Kidney (tissue), 22 donors: ENCODE measurements at places on chromosomes 12 and 14. TPM values are rescaled to one million over a fixed set of nuclear protein-coding genes. Genes with fewer than 3 reads are reported as not detected.

Gene CD163L1
- polyA plus RNA-seq = 8.5 TPM

Gene CPNE6
- polyA plus RNA-seq = 3.4 TPM

Gene AQP2
- 666 TPM for polyA plus RNA-seq

Gene GLT1D1
- 0.45 TPM for polyA plus RNA-seq

Gene TPPP2
- polyA plus RNA-seq = 1.3 TPM

Gene CLIP1
- polyA plus RNA-seq = 14.5 TPM

Gene IL22
- not detected for polyA plus RNA-seq

Gene ACVRL1
- 29.1 TPM for polyA plus RNA-seq

DNA sequence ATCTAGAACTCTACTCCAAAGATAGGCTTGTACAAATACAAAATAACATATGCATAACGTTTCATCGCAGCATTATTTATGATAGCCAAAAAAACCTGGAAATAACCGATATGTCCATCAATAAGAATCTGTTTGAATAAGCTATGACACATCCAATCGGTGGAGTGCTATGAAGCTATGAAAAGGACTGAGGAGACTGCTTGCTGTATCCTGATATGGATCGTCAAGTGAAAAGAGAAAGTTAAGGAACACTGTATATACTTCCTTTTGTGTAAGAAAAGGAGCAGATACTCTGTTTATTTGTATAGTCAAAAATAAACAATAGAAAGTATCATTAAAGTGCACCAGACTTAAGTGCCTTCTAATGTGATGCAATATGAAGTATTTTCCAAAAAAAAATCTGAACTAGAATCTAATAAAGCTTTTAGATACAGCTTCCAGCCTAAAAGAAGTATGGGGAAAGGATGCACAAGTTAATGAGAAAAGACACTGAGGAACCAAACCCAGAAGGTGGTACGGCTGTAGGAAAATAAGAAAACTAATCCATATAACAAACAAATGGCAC is 645 bp upstream of the KLHDC1 start:
- peak overlapping the region; percentile 98 for H3K27ac ChIP-seq
- H3K36me3 ChIP-seq = no peaks in the 10 kb centered on the region
- peak overlapping the region; percentile 80 for H3K4me3 ChIP-seq
- no peak for DNase-seq
- peaks cover 5% of the 10 kb centered on the region for H3K4me1 ChIP-seq

GRCh38 chr14:104317975-104318557 is 179.7 kb downstream of the KIF26A start:
- no peak overlapping the region for H3K27ac ChIP-seq
- DNase-seq = no peak
- no peaks in the 10 kb centered on the region for H3K4me1 ChIP-seq
- no peaks in the 10 kb centered on the region for H3K36me3 ChIP-seq
- no peak overlapping the region for H3K4me3 ChIP-seq

GRCh38 chr12:29844667-29845066 is 60.9 kb upstream of the TMTC1 start:
- no peaks in the 10 kb centered on the region for H3K36me3 ChIP-seq
- no peaks in the 10 kb centered on the region for H3K4me1 ChIP-seq
- H3K4me3 ChIP-seq = no peak overlapping the region
- H3K27ac ChIP-seq = no peak overlapping the region

DNA sequence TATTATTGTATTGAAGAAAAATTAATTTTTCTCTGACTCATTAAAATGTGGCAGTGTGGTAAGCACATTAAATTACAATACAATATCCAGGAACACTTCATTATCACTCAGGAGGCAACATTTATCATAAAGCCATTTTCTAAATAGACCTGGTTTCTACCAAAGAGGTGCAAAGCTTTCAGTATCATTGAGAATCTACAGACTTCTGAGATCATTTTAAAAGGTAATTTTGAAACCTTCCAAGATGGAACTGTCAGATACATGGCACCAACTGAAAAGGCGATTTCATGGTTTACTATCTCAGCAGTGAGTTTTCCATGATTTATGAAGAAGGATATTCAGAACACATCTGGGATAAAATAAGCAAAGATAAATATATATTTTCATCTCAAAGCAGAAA is 85.8 kb downstream of the KITLG start:
- H3K4me3 ChIP-seq = no peak overlapping the region
- no peak overlapping the region for H3K27ac ChIP-seq
- no peaks in the 10 kb centered on the region for H3K4me1 ChIP-seq
- no peaks in the 10 kb centered on the region for H3K36me3 ChIP-seq
- no peak for DNase-seq

- DNase-seq = no peak
- H3K4me3 ChIP-seq = no peak overlapping the region
- no peaks in the 10 kb centered on the region for H3K27me3 ChIP-seq
- no peak overlapping the region for H3K27ac ChIP-seq
- peaks cover 30% of the 10 kb centered on the region for H3K4me1 ChIP-seq
Measured at GRCh38 chr14:103392572-103392971, 7.4 kb downstream of the MARK3 start.

DNA sequence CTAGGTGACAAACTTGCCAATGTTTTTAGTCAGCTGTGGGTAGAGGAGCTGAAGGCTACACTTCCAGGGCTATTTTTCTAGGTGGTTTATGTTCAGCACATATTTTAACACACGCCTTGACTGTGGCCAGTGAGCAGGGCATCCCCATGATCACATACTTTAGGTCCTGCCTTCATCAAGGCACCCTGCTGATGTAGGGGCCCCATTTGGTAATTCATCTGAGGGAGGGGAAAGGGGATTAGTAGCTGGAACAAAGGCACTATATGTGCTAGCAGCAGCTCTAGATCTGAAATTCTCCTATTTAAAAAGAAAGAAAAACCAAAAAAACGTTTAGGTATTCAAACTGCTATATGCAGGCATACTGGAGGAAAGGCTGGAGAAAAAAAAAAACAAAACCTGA is 14.5 kb downstream of the EGLN3 start:
- no peaks in the 10 kb centered on the region for H3K27me3 ChIP-seq
- no peak for DNase-seq
- no peaks in the 10 kb centered on the region for H3K36me3 ChIP-seq
- H3K27ac ChIP-seq = no peak overlapping the region

GRCh38 chr12:13777374-13777773 is 204.0 kb downstream of the GRIN2B start:
- DNase-seq = no peak
- H3K36me3 ChIP-seq = no peaks in the 10 kb centered on the region
- H3K4me3 ChIP-seq = no peak overlapping the region
- H3K4me1 ChIP-seq = no peaks in the 10 kb centered on the region
- no peaks in the 10 kb centered on the region for H3K27me3 ChIP-seq

GRCh38 chr12:59494617-59495016 is 101.2 kb upstream of the SLC16A7 start:
- no peak overlapping the region for H3K27ac ChIP-seq
- DNase-seq = no peak
- H3K4me3 ChIP-seq = no peak overlapping the region
- no peaks in the 10 kb centered on the region for H3K27me3 ChIP-seq

DNA sequence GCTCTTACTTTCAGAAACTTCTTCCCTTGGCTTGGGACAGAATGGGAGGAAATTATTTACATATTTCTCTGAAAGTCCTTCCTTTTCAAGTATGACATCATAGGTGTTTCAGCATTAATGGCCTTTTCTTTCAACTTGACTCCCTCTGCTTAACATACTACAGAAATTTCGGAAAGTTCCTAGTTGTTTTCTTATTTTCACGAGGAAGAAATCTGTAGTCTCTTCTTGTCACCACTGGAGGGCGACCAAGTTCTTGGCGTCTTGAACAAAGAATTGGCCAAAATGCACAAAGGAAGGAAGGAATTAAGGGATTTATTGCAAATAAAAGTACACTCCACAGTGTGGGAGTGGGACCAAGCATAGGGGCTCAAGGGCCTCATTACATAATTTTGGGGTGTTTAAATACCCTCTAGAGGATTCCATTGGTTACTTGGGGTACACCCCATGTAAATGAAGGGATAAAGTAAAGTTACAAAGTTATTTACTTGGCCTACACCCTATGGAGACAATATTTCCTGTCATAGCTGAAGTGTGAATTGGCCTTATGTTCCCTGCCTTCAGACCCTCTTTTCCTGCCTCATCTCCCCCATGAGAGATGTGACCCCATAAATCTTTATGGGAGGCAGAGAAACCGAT is 70.4 kb downstream of the RPL10L start:
- no peak overlapping the region for H3K4me3 ChIP-seq
- no peak for DNase-seq
- H3K4me1 ChIP-seq = no peaks in the 10 kb centered on the region

DNA sequence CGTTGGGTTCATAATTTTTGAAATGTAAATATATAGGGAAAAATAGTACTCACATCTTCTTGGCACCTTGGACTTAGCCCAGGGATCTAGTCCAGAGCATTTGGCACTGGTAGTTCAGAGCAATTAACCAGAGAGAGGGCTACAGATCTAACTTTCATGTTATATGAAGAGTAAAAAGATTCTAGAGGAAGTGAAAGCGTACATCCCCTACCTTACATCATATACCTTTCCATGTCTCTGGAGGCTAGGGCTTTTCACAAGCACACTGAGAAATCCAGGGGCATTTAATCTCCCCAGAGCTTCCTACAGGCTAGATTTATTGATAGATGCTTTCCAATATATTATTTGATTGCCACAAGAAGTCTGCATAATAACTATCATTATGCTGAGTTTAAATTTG is 687.5 kb upstream of the FBXO33 start:
- H3K27me3 ChIP-seq = no peaks in the 10 kb centered on the region
- H3K27ac ChIP-seq = no peak overlapping the region
- peaks cover 4% of the 10 kb centered on the region for H3K4me1 ChIP-seq
- no peaks in the 10 kb centered on the region for H3K36me3 ChIP-seq
- H3K4me3 ChIP-seq = no peak overlapping the region

- no peaks in the 10 kb centered on the region for H3K36me3 ChIP-seq
- no peak for DNase-seq
Measured at GRCh38 chr12:88413646-88414045, 166.6 kb downstream of the KITLG start.

GRCh38 chr12:49641748-49642369 is 18.5 kb downstream of the PRPF40B start:
- H3K27me3 ChIP-seq = no peaks in the 10 kb centered on the region
- no peak overlapping the region for H3K4me3 ChIP-seq
- no peak for DNase-seq
- H3K36me3 ChIP-seq = peaks cover 2% of the 10 kb centered on the region
- H3K27ac ChIP-seq = no peak overlapping the region
